ENCODE measurements at places on chromosomes 2 and 18. TPM values are rescaled to one million over a fixed set of nuclear protein-coding genes. Genes with fewer than 3 reads are reported as not detected.

DNA sequence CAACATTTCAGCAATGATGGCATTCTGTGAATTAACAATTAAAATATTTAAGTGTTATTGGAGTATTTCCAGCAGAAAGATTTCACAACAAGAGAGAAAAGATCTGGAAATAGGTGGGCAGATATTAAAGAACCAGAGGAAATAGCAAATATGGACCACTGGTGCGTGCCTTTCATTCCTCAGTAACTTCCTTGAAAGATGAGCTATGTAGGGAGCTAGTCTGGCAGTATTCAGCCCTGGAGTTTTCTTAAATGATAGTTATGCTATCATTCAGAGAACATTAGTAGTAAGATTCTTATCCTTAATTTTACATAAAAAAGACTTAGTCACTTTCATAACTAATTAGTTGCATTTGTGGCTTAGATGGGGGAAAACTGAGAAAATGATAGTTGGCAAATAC is 41.5 kb downstream of the TANC1 start:
- no peak for DNase-seq

DNA sequence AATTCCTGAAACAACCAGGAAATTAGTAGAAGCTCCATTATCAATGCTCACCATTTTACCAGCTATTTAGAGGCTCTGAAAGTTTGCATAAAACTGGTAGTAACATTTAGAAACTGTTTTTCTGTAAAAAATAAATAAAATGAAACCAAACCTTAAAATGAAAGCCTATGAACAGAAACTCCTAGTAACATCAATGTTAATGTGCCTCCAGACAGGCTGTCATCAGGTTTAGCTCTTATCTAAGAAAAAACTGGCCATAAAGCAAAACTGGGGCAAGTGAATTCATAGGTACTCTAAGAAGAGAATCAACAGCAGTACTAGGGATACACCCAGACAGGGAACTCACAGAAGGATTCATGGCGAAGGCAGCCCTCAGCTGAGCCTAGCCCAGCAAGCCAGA is 8.0 kb downstream of the E2F6 start:
- no peak for DNase-seq

DNA sequence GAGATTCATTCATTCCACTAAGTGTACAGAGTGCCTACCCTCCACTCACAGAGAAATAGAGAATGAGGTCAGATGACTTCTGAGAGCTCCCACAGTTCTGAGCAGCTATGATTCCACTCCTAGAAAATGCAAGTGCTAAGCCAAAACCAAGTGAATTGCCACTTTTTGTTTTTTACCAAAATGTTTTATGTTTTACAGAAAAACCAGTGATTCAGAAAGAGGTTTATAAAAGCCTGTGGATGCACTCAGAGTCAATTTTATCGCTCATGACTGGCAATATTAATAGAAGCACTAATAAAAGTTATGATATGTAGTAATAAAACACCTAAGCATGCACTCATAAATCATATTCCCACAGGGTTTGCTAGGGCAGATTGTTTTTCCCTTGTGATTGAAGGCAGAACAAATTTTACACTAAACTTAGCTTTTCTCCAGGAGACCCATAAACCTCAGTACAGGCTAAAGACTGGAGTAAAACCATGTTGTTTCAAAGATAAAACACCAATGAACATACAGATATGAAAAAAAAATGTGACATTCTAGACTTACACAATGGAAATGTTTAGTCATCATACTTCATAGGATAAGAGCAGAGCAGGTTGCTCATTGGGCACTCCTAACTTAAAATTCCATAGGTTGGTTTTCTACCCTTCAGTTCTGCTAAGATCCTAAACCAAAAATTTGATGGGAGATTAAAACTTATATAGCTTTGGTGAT is 67.5 kb downstream of the PDK1 start:
- no peak for DNase-seq

DNA sequence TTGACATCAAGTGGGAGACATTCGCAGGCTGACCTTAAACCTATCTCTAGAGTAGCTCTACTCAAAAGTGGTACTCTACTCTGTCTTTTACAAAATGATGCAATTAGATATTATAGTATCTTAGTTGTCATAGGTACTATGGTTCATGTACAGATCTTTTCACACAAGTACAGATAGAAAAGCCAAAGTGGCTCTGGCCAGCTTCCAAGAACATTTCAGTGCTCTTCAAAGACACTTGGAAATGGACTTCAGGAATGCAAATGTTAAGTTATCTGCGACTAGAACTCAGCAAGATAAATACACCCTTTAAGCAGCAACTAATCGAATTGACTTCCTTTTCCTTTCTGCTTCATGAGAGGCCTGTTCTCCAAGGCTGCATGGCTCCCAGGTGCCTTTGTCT is 718.7 kb upstream of the FAM98A start:
- no peak for DNase-seq

DNA sequence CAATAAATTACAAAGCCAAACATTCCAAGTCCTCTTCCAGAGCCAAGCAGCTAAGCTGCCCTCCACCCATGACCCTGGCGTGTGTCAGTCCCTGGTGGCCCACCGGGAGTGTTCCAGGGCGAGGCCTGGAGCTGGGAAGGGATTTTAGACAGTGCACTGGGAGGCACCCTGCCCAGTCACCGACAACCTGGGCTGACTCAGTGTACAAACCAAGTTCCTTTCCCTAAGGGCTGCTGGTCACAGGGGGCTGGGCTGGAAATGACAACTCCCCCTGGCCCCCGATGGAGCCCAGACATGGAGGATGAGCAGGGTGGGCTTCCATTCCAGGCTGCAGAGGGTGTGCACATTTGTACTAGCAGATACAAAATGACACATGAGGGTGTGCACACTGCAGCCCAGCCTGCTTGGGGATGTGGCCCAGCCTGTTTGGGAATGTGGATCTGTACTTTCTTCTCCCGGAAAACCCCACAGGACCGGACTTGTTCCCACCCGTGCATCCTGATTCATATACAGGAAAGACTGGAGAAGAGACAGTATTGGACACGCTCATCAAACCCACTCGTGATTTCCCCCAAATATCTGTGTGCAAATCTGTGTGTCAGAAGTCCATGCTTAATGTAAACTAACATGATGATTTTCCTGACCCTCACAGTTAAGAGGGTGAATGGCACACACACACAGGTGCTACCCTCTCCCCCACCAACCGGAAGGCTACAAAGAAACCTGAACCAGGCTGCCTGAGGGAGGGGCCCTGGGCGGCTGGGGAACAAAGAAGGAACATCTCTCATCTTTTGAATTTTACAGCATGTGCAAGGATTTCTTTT is 58.9 kb downstream of the NDUFA10 start:
- no peak for DNase-seq

DNA sequence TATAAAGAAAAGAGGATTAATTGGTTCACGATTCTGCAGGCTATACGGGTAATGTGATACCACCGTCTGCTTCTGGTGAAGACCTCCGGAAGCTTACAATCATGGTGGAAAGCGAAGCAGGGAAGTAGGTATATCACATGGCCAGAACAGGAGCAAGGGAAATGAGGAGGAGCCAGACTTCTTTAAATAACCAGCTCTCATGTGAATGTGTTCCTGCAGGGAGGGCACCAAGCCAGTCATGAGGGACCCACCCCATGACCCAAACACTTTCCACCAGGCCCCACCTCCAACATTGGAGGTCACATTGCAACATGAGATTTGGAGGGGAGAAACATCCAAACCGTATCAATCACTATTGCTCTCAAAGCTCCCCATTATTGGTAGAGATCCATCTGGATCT is 61.8 kb downstream of the EFEMP1 start:
- DNase-seq, result no peak

GRCh38 chr18:47280121-47280520 is 28.7 kb upstream of the SKOR2 start:
- no peak for DNase-seq

The ESPNL gene
- 1.8 TPM for polyA plus RNA-seq

The HOXD12 gene
- 0.63 TPM for polyA plus RNA-seq

The CAVIN2 gene
- polyA plus RNA-seq, result 47.6 TPM

The GPR75 gene
- polyA plus RNA-seq, result 2.3 TPM

The C18orf54 gene
- polyA plus RNA-seq, result 11.1 TPM

The SERPINB10 gene
- polyA plus RNA-seq, result not detected

All from left renal pelvis (tissue), 4 donors.